ENCODE measurements at places on chromosomes 1 and 21.

GRCh38 chr1:158153746-158154444 is 26.8 kb upstream of the CD1D start:
- no peak for DNase-seq

DNA sequence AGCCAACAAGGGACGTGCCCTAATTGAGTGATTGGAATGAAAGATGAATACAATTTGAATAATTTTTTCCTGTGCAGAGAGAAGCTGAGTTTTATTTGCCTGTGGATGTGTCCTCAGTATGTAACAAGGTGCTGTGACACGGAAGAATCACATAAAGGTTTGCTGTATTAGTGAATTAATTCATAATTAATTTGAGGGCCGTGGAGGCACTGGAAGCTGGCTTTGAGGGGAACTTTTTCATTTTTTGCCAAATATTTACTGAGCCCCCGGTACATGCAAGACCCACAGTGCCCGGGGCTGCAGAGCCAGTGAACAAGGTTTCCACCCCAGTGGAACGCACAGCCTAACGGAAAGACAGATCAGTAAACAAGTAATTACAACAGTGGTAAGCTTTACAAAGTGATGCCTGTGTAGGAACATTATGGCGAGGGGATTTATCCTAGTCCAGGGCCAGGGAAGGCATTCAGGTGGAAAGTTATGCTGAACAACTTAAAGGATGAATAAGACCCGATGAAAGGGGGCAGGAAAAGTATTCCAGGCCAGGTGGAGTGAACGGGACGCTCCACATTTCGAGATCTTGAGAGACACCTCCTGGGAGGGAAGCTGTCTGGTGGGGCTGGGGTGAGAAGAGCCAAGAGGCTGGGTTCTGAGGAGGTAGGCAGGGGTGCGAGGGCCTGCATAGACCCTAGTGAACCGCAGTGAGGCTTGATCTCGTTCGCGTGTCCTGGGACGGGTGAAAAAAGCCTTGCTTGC is 773 bp upstream of the RCC2 start:
- no peak for DNase-seq

GRCh38 chr21:42562816-42563215 is 49.2 kb downstream of the SLC37A1 start:
- DNase-seq: no peak

GRCh38 chr21:44329086-44329889 is 9.9 kb downstream of the CFAP410 start:
- no peak for DNase-seq

GRCh38 chr1:154536570-154536969 is 21.9 kb downstream of the UBE2Q1 start:
- DNase-seq: no peak

GRCh38 chr1:39927538-39927937 is 25.8 kb upstream of the MYCL start:
- DNase-seq: no peak

GRCh38 chr1:150846473-150847146 is 29.8 kb downstream of the ARNT start:
- no peak for DNase-seq

- DNase-seq: no peak
Observed at GRCh38 chr1:117183112-117183511, 27.6 kb downstream of the VTCN1 start.

- no peak for DNase-seq
Observed at GRCh38 chr1:174999936-175000696, at the start of gene CACYBP. TSS of gene CACYBP (plus strand) at chr1:174999947. CDS start at chr1:175000181, 234 bp downstream.

GRCh38 chr21:44855572-44855971 is 17.9 kb downstream of the PTTG1IP start:
- no peak for DNase-seq

DNA sequence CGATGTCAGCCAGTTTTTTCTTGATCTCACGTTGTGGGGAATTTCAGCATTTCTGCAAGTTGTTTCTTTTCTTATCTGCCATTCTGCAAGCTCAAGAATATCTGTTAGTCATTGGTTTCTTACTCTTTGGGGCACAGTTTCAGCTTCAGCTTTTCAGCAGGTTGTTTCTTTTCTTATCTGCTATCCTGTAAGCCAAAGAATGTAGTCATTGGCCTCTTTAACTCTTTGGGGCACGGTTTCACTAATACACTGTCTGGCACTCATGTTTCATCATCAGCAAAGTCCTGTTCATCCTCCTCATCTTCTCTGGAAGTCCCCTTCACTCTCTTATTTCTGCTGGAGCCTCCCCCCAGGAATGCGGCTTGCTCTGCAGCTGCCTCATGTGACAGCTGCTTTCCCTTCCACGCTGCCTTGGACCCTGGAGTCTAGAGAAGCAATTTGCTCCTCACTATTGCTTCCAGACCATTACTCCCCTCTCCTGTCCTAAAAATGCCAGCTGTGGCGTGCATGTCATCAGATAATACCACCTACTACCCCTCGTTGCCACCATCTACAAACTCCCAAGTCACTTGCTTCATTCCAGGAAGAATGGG is 67.0 kb upstream of the CACNA1E start:
- no peak for DNase-seq

GRCh38 chr1:239987103-239987745 is 104.5 kb upstream of the FMN2 start:
- DNase-seq: no peak

DNA sequence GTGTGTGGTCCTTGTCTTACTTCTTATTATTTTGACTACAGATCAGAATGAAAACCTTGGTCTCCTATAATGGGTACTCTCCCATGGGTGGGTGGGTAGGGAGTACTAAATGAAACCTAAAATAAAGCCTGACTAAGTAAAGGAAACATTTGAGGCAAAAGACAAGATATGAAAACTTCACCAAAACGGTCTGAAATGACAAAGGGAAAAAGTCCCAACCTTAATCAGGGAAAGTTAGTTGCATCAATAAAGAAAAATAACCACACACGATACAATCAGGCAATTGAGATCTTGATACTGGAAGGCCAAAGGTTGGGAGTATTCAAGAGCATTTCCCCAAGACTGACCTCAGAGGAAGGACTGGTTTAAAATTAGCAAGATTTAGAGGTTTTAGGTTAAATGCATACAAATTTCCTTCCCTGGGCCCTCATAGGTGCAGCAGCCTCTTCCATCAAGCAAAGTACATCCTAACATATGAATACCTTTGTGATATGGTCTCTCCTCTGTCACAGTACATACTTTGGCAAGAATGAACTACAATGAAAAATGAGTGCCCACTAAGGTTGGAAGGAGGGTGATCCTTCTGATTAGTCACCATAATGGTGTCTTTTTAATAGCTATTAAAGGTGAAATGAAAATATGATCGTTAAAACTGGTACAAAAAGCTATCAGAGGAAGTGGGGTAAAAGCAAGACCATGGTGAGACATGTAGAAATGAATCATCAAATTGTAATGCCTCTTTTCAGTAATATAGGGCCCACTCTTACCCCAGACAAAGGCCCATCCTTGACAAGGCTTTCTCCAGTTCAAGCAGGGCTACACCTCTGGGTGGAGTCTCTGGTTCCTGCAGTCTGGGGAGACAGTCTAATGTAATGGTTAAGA is 15.3 kb upstream of the TNFSF4 start:
- DNase-seq: no peak

GRCh38 chr1:154962156-154962749 is 671 bp upstream of the PYGO2 start:
- no peak for DNase-seq

DNA sequence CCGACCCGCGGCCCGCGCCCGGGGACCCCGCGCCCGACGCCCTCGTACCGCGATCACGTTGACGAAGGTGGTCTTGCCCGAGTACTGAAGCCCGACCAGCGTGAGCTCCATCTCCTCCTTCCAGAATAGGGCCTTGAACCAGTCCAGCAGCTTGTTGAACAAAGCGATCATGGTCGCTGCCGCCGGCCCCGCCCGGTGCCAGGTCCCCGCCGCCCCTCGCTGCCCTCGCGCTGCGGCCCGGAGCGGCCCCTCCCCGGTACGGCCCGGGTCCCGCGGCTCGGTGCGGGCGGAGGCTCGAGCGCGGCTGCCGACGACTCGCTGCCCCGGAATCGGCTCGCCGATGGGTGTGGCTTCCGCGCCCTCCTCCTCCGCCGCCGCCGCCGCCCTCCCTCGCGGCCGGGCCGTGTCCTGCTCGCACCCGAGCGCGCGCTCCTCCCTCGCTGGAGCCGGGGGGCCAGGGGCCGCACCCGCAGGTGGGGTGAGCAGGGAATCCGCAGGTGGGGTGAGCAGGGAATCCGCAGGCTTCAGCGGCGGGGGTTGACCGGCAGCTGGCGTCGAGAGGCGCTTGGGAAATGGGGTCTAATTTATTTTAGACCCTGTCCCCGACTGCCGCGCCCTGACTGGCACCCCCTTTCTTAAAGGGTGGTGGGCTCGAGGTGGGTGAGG is at the start of gene ARL8A:
TSS of gene ARL8A (minus strand) at position 336 of the 666 bp plus-strand sequence. CDS start at position 171, 165 bp downstream.
- peak; percentile 58 for DNase-seq

DNA sequence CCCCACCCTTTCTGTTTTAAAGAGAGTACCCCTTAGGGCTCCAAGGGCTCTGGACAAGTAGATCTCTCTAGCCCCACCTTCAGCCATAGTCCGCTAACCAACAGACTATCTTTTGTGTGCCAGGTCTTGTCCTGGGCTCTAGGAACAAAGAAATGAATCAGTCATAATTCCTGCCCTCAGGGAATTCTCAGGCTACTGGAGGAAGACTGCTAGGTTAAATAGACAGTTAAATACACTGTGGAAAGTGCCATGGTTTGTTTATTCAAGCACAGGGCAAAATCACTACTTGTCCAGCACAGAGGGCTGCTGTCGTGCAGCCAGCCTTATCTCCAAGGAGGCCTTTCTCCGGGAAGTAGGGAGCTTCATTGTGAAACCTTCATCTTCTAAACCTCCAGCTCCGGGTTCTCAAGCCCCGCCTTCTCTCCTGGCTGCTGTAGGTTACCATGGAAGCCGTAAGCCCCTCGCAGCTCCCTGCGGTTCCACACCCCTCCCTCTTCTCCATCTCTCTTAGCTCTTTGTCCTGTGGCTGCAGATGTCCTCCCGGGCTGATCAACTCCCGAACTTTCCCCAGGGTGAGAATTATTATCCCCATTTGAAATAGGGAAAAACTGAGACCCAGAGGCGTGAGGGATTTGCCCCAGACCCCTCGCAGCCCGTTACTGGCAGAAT is 29.8 kb downstream of the SHISAL2A start:
- no peak for DNase-seq

GRCh38 chr1:117600966-117601365 is 4.9 kb upstream of the TENT5C start:
- no peak for DNase-seq

DNA sequence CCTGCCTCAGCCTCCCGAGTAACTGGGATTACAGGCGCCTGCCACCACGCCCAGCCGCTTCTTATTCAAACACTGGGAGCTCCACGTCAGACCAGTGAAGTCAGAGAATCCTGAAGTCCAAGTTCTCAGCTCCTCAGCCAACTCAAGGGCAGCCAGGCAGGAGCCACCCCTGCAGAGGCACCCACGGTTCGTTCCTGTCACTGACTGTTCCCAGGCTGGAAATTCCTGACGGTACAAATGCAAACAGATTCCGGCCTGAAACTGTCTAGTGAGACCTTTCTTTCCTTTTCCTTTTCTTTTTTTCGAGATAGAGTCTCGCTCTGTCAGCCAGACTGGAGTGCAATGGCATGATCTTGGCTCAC is 11.7 kb downstream of the SLC35E2B start:
- DNase-seq: no peak

- DNase-seq: no peak
Observed at GRCh38 chr1:245310571-245311531, 156.1 kb downstream of the KIF26B start.

GRCh38 chr21:45919593-45919992 is 62.0 kb upstream of the COL6A1 start:
- no peak for DNase-seq

DNA sequence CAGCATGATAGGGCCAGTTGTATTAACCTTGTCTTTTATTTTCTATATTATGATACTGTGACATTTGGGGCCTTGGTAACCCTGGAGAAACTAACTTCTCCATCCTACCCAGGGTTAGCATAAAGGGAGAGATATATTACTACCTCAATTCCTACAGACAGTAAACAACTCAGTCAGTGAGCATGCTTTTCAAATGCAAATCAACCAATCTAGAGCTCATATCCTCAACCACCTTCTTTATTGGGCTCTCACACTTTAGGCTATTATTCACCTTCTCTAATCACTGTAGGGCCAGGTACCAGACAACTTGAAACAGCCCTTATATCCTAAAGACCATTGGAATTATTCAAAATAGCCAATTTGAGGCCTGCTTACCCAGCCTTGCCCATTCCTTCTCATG is 477.6 kb downstream of the PTPRC start:
- no peak for DNase-seq

GRCh38 chr1:63643517-63643916 is 50.3 kb downstream of the PGM1 start:
- no peak for DNase-seq

DNA sequence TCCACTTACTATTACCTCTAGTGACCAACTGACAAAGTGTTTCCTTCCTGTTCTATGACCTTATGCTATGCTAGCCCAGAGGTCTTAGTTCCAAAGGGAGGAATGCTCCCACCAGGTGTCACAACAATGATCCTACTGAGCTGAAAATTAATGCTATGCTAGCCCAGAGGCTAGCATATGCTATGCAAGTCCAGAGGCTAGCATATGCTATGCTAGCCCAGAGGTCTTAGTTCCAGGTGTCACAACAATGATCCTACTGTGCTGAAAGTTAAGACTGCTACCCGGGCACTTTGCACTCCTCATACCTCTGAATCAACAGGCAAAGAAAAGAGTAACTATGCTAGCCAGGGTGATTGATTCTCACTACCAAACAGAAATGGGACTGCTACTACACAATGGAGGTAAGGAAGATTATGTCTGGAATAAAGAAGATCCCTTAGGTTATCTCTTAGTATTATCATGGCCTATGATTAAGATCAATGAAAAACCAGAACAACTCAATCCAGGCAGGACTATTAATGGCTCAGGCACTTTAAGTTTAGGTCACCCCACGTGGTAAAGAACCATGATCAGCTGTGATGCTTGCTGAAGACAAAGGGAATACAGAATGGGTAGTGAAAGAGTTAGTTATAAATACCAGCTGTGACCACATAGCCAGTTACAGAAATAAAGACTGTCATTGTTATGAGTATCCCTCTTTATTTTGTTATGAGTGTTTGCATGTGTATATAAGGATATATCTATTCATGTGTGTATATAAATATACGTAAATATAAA is 114.1 kb downstream of the CSMD2 start:
- no peak for DNase-seq

- DNase-seq: no peak
Observed at GRCh38 chr1:8666389-8667167, 150.9 kb downstream of the RERE start.

DNA sequence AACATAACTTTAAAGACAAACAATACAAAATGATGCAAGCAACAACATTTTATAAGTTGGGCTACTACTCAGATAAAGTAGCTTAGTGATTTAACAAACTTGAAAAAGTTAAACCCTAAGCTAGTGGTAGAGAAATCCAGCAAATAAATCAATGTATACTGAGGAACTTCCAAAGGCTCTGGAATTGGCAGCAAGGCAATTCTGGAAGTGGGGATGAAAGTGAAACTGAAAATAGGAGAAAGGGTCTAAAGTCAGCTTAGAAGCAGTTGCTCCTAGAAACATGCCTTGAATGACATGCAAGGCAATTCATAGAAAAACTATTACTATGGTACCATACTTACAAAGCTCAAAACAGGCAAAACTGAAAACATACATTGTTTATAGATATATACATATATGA is 90.0 kb upstream of the CAMK1G start:
- no peak for DNase-seq

- DNase-seq: no peak
Observed at GRCh38 chr1:34774957-34775356, 6.1 kb upstream of the GJB3 start.

- no peak for DNase-seq
Observed at GRCh38 chr1:229856009-229856650, 210.9 kb upstream of the GALNT2 start.

- DNase-seq: no peak
Observed at GRCh38 chr1:28815533-28816185, 3.7 kb downstream of the OPRD1 start.

Measured in activated CD8-positive, alpha-beta memory T cell treated with anti-CD3 and anti-CD28 coated beads for 1 hour (primary cell).